Muscle of arm (tissue), 14 donors: ENCODE measurements at places on chromosomes 5 and 9. TPM values are rescaled to one million over a fixed set of nuclear protein-coding genes. Genes with fewer than 3 reads are reported as not detected.

DNA sequence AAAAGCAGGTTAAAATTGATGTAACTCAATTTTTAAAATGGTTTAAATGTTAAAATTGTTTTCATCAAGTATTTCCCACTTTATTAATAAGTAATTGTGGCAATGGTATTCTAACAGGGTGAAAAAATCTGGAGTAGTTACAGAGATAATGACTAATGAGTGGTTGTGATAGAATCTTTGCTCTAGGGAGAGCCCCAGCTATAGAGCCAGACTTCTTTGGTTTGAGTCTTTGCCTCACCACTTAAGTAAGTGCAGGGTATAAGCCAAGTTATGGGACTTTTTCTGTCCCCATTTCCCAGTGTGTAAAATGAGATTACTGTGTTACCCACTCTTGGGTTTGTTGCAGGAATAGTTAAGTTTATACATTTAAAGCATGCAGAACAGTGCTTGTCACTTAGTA is 158.1 kb downstream of the FER start:
- no peak for DNase-seq

DNA sequence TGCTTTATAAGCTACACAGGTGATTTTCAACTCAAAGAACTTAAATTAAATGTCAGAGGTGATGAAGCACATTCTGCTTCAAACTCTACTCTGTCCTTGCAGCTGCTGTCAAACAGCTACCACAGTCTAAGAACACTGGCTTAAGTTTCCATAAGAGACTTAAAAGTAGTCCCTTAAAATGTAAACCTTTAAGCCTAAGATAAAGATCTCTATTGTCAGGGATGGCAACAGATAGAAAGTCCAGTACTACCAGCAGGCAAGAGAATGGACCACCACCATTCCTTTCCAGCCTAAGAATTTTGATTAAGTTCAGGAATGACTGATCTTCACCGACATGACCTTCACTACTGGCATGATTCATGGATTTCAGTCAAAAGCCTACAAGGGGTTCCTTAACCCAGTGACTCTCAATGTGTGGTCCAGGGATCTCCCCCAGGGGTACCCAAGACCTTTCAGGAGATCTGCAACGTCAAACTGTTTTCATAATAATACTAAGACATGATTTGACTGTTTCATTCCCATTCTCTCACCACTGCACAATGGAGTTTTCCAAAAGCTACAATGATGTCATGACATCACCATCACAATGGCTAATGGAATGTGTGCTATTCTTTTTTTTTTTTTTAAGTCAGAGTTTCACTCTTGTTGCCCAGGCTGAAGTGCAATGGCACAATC is 41.1 kb upstream of the PLPP6 start:
- no peak for DNase-seq

- DNase-seq, result no peak
These were observed 1.2 kb downstream of the AK3 start for GRCh38 chr9:4739587-4740387.

Gene TRPM6
- polyA plus RNA-seq, result 0.12 TPM

- no peak for DNase-seq
These were observed 3.7 kb downstream of the ACTL7B start for GRCh38 chr9:108852079-108852478.

GRCh38 chr5:87909382-87909781 is 359.3 kb downstream of the TMEM161B start:
- no peak for DNase-seq

GRCh38 chr5:118657576-118657975 is 330.8 kb downstream of the DTWD2 start:
- no peak for DNase-seq

- no peak for DNase-seq
These were observed 4.3 kb upstream of the DDX41 start for GRCh38 chr5:177520916-177521513.

- no peak for DNase-seq
These were observed 16.5 kb downstream of the CDK20 start for GRCh38 chr9:87957839-87958238.

- DNase-seq, result no peak
These were observed 416.9 kb downstream of the RAB3C start for GRCh38 chr5:58999804-59000203.

Gene ALAD
- 21.8 TPM for polyA plus RNA-seq

DNA sequence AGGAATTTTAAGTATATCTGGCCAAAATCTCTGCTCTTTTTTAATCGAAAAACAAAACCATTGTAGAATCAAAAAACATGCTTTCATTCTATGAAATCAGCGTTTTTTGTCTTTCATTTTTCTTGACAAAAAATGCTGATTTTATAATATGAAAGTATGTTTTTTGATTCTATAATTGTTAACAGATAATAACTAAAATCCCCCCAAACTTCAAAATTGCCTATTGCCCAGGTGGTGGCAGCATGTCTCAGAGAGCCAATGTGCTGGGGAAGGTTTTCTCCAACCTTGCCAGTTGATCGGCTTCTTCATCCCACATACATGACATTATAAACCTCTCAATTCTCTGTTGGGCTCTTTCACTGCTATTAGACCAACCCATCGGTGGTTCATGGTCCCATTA is 5.1 kb upstream of the SMIM15 start:
- no peak for DNase-seq

GRCh38 chr5:107293541-107294210 is 377.1 kb downstream of the EFNA5 start:
- DNase-seq, result no peak

DNA sequence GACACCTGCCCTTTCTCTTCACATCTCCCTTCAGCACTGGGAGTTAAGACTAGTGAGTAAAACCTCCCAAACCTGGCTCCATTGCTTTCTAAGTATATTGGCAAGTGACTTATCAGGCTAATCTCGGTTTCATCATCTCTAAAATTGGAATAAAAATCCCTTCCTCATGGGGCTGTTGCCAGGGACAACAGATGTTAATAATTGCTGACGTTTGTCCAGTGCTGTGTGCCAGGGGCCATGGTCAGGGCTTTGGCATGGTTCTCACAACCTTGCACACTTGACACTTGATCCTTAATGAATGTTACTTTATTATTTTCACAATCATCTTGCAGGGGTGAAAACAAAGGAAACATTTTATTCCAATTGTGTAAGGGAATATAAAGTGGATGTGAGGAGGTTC is 1262.0 kb upstream of the WWC1 start:
- no peak for DNase-seq

DNA sequence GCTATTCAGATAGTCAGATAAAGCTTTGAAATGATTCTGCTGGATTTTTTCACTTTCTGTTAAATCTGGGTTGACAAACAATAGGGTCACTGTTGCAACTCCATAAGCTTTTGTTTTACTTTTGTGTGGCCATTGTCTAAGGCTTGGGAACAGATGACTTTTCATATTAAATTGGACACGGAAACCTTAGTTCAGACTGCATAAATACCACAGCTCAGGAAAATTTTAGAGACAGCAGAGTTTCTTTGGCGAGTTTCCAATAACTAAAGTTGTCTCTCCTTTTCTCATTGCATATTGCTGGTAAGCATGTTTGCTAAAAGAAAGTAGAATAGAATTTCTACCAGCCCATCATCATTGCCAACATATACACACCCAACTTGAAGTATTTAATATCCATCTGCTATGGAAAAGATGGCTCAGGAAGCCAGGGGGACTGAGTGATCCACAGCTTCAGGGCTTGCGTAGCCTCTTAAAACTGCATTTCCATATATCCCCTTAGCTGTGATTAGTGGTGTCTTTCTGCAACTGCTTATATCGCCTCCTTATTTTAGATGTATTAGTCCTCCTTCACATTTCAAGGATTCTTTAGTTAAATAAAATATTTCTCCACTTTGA is 168.2 kb downstream of the ARHGAP26 start:
- no peak for DNase-seq

Gene ALG2
- polyA plus RNA-seq, result 23.6 TPM

Gene ORM1
- 1.1 TPM for polyA plus RNA-seq

Gene OR13C3
- not detected for polyA plus RNA-seq

- no peak for DNase-seq
These were observed 390.2 kb upstream of the SGCD start for GRCh38 chr5:155936520-155937406.

DNA sequence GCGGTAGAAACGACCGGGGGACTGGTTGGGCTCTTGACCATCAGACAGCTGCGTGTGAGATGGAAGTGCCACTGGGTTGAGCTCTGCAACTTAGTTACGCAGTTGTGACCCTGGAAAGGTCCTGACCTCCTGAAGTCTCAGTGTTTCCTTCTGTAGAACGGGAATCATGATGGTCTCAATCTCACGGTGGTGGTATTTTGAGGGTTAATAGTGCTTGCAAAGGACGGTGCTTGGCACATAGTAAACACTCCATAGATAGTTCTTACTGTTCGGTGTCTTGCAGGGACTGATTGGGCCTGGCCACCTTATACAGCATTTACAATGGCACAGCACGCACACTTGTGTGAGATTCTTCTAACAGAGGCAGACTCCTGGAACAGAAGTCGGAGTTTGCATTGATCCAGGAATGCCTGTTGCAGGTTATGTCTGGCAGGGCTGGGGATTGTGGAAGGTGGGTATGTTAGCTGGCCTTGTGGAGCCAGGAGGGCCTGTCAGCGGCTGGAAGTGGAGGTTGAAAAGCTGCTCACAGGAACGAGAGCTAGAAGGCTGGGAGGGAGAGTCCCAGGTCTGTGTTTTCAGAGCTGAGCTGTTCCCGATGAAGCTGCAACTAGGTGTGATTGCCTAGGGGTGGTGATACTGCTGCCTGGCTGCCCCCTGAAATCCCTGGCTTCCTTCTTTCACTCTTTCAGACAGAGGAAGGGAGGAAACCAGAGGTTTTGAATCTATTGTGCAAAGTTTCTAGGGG is 962 bp upstream of the TXN start:
- no peak for DNase-seq

Gene CARTPT
- polyA plus RNA-seq, result not detected

- no peak for DNase-seq
These were observed 78.2 kb downstream of the GCNT1 start for GRCh38 chr9:76537150-76537646.

Gene IQGAP2
- polyA plus RNA-seq, result 38.7 TPM

DNA sequence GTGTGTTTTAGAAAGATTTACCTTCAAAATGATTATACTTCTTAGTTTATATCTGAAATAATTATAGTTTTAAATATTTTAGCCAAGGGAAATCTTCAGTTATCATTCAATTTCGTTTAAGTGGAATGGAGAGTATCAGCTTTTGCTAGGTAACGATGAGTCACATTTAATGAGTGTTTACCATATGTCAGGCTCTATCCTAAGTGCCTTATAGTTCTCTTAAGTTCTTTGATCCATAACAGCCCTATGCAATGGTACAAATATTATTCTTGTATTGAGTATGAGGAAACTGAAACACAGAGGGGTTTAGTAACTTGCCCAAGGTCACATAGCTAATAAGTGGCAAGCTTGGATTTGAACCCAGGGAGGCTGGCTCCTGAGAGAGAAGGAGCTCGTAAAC is 37.5 kb upstream of the SHB start:
- no peak for DNase-seq

Gene ZNF474
- polyA plus RNA-seq, result 3.4 TPM

Gene PLPP7
- polyA plus RNA-seq, result 10.8 TPM

- DNase-seq, result no peak
These were observed 23.1 kb upstream of the MVB12B start for GRCh38 chr9:126303488-126303887.
